ENCODE measurements at places on chromosomes 2 and 18.

DNA sequence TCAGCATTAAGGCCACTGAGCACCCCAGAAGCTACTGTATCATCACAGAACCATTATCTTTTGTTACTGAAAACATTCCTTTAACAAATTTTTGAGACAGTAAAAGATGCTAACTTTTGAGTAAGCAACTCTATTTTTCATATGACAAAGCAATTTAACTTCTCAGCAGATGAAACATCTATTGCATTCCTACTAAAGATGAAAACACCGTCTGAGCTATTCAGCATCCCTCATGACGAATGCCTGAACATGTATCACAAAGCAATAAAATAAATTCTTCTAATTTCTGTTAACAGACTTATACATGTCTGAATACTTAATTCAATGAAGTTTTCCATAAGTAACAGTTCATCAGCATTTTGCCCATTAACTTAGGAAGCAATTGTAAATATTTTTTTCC is 23.9 kb downstream of the CHN1 start:
- no peak for DNase-seq

DNA sequence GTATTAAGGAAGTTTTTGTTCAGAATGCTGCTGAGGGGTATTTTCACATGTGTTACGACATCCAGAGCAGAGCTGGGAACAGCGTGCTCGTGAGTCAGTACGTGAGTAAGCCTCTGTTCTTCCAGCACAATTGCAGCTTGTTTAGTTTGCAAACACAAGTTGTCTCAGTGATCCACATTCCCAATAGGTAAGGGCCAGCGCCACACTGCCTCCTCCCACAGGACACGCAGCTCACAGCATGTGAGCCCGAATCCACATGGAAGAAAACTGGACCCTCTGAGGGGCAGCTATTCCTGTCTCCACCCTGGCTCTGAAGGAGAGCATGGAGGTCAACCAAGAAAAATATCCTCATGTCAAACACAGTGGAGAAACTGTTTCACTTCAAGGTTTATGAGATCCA is 173.9 kb upstream of the PID1 start:
- DNase-seq, result no peak

DNA sequence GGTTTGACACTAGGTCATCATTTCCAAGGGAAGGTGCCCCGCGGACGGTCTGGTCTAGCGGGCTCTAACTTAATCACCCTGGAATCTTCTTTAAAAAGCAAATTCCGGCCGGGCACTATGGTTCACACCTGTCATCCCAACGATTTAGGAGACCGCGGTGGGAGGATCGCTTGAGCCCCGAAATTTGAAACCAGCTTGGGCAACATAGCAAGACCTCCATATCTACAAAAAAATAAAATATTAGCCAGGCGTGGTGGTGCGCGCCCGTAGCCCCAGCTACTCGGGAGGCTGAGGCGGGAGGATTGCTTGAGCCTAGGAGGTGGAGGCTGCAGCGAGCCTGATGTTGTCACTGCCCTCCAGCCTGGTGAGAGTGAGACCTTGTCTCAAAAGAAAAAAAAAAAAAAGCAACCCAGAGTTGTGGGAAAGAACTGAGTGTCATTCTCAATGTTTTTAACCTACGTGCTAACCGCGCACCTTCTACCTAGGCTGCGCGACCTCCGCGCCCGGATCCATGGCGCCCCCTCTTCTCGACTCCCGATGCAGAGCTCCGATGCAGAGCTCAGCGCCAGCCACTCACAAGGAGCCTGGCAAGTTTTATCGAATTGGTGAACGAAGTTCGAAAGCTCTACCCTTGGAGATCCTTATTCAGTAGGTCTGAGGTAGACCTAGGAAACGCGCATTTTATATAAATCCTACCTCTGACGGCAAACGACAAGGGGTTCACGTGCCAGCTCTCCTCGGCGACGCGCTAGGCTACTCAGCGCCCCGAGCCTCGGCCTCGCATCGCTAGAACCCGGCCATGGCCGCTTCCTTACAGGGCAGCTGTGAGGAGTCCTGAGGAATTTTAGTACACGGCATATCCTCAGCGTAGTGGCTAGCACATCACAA is 888 bp upstream of the TWSG1 start:
- DNase-seq, result no peak

DNA sequence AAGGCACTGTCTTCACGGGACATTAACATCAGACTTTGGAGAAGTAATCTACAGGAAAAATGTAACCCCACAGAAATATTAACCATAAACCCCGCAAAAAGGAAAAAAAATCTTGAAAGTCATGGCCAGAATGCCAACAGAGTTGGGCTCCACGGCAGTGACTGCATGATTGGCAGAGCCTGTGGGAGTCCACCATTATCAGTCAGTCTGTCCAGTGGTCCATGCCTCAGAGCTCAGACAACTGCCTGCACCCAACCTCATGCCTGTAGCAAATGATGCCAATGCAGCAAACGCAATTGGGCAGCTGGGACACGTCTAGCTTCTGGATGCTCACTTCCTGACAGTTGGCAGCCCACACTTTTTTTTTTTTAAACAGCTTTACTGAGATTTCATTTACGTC is 5.1 kb upstream of the PPIG start:
- DNase-seq, result no peak

DNA sequence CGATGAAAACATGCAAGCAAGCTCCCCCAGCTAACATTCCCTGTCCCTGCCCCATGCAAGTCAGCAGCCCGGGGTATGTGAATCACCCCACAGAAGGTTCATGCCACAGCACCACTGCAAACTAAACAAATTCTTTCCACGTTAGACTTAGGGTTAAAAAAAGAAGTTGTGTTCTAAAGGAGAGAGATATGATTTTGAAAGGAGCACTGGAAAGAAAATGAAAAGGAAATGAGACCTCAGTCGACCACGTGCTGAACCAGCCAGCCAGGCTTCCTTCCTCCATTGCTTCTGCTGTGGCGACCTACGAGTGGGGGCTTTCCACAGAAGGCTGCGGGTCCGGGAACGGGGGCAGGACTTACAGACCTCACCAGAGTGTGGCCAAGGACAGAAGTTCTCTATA is 52.0 kb downstream of the ARL4C start:
- DNase-seq, result no peak

GRCh38 chr2:239261356-239261755 is 139.5 kb downstream of the HDAC4 start:
- DNase-seq, result no peak

DNA sequence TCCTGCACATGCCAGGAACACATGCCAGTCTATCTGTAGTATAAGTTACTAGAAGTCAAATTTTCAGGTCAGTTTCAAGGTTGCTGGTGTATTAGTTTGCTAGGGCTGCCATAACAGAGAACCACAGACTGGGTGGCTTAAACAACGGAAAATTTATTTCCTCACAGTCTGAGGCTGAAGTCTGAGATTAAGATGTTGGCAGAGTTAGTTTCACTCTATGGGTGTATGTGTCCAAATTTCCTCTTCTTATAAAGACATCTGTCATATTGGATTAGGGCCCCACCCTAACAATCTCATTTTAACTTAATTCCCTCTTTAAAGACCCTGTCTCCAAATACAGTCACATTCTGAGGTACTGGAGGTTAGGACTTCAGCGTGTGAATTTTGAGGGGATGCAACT is 26.5 kb downstream of the B3GNT7 start:
- DNase-seq, result no peak

- no peak for DNase-seq
These were observed 7.5 kb upstream of the RNF144A start for GRCh38 chr2:6909431-6910385.

DNA sequence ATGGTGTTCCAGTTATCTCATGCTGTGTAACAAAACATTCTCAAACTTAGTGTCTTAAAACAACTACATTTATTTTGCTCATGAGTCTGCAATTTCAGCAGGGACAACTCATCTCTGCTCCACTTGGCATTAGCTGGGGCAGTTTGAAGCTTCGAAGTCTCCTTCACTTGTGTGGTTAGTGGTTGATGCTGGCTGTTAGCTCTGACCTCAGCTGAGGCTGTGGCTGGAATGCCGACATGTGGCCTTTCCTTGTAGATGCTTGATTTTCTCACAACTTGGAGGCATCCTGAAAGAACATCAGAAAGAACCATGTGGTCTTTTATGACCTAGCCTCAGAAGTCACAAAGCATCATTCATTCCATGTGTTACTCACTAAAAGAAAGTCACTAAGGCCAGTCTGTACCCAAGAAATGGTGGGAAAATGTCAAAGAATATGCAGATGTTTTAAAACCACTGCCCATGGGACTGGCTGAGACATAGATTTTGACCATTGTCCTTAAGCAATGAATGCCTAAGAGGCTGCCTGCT is 3.8 kb upstream of the TMSB10 start:
- DNase-seq, result no peak

DNA sequence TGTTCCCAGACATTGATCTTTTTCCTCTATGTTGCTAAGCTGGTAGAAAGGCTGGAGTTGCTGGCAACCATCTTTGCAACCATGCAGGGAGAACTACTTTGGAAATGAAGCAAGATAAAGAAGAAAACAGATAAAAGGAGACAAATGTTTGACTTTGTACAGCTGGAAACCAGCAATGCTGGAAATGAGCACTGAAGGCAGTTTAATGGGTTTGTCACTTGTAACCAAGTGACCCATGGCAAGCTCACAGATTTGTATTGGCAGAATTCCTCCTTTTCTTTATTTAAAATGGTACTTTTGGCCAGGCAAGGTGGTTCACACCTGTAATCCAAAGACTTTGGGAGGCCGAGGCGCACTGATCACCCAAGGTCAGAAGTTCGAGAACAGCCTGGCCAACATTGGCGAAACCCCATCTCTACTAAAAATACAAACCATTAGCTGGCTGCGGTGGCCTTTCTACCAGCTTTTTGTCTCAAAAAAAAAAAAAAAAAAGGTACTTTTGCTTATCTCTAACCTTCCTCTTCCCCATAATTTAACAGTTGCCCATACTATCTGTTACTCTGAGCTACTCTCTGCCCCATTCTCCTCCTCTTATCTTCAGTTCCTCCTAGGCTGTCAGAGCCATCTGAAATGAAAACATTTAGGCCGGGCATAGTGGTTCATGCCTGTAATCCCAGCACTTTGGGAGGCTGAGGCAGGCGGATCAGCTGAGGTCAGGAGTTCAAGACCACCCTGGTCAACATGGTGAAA is 2.0 kb upstream of the BOLA3 start:
- no peak for DNase-seq

GRCh38 chr2:26904839-26905238 is 56.9 kb downstream of the DPYSL5 start:
- DNase-seq, result no peak

DNA sequence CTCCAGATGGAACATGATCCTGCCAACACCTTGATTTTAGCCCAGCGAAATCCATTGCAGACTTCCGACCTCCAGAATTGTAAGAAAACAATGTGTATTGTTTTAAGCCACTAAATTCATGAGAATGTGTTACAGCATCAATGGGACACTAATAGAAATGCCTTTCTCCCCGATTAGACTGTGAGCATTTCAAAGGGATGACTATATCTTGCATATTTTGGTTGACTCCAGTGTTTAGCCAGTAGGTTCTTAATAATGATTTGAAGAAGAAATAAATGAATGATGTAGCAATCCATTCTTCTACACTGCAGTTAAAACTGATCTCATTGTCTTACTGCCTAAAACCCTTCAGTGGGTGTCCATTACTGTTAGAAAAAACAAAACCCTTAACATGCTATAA is 67.4 kb upstream of the ACVR1C start:
- DNase-seq, result no peak

DNA sequence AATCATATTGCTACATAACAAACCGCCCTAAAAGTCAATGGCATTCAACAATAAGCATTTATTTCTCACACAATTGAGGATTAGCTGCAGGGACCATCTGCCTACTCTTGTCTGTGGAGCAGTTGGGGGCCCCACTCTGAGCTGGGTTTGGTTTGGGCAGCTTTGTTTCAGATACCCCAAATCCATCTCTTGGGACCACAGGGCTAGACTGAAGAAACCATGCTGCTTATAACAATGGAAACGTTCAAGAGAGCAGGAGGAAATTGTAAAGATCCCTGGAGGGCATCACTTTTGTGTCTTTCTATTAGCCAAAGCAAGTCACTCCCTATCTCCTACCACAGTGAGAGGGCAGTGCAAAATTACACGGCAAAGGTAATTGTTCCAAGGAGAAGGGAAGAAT is 146.5 kb upstream of the MGAT5 start:
- no peak for DNase-seq

GRCh38 chr2:2793925-2794560 is 463.0 kb upstream of the MYT1L start:
- DNase-seq, result no peak

GRCh38 chr2:159200498-159200897 is 86.0 kb downstream of the WDSUB1 start:
- DNase-seq, result no peak

DNA sequence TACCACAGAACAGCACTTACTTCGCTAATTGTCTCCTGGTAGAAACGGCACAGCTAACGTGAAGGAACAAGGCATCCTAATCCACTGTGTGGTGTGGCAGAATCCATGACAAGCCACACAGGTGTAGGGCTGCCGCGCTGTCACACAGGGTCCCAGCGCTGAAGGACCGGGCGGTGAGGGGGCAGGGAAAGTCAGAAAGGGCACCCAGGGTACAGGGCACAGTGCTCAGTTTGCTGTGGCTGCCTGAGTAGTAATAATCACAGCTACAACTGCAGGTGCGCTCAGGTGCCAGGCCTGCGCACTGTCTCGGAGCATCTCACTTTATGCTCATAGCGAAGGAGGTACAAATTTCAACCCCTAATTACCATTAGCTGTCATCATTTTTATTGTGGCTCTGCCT is 55.2 kb upstream of the CAB39 start:
- no peak for DNase-seq

- DNase-seq, result no peak
These were observed 110.3 kb downstream of the NBAS start for GRCh38 chr2:15450808-15451207.

DNA sequence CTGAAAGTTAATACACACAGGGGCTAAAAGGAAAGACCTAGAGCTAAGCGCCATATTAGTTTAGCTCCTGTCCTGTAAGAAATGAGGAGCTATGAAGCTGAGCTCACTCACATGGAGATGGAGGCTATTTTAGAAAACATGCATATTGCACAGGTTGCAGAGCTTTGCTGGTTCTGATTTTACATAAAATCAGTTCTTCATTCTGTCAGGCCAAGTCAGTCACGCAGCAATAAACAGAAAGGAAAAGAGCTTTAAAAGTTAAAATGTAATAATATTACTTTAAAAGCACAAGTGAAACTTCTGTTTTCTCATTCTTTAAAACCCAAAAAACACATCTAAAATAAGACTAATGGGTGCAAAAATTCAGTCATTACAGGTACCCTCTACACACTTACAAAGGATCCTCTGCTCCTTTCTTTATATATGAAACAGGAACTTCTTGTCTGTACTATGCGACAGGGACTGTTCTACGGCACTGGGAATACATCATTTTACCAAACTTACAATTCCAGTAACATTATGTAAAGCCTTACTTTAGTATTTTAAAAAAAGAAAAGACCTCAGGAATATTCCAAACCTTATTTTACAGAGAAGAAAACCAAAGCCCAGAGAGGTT is 113.8 kb downstream of the THADA start:
- no peak for DNase-seq
